ENCODE measurements at places on chromosomes 7 and 10.
A peak's percentile ranks its signal among the peaks of the same experiment; 100 is the strongest.

DNA sequence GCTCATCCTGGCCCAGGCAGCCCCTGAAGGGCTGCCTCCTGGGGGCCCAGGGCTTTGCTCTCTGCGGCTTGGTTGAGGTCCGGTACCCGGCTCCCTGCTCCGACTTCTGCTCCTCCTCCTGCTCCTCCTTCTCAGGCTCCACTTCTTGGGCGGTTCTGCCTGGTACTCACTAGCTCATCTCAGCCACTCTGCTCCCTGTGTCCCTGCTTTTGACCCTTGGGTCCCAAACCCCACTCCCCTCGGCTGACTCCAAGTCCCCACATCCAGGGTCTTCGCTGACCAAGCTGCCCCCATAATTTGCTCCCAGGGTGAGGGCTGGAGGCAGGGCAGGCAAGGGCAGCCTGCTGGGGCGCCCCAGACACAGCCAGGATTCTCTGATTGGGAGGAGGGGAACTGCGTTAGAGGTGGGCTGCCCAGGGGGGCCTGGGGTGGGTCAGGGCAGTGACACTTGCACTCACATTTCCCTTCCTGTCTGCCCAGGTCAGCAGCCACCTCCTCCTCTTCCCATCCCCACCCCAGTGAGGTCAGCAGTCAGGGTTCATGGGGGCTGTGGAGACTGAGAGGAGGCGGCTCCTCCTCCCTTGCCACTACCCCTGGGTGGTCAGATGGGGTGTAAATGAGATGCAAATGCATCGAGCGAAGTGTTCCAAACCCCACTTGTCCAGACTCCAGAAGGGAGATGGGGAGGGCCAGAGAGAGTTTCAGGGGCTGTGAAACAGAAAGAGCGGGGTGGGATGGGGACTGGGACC, 2.2 kb downstream of the SMARCD3 start:
- no peak for DNase-seq

DNA sequence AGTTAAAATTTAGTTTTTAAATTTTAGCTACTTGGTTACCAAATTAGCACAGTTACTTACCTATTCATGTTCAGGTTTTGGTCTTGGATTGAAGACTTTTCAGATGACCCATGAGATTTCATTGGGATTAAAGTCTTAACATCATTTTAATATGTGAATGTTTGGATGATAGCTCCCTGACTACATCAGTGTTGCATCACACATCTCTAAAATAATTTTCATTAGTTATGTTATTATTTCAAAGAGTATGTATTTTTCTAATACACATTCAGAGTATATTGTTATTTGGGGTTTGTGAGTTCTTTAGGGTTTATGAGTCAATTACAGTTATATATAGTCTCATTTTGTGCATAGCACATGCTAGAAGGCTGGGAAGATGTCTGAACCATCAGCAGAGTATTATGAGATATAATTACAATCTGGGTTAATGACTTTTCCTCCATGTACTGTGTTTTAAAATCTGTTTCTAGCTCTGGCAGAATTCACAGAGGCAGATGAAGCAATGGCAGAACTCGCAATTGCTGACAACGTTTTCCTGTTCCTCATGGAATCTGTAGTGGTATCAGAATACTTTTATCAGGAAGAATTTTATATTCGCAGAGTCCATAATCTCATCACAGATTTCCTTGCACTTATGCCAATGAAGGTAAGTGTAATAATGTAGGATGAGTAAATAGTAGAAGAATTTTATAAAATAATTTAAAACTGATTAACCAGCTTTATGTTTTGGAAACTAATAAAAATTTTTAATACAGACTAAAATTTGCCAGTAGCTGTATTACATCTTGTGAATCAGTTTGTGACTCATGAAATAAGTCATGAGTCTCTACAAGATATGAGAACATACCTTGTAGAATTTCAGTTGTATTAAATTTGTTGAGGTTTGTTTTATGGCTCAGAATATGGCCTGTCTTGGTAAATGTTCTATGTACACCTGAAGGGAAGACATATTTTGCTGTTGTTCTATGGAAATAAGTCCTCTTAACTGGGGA, 26.9 kb downstream of the NUP205 start:
- DNase-seq = no peak

DNA sequence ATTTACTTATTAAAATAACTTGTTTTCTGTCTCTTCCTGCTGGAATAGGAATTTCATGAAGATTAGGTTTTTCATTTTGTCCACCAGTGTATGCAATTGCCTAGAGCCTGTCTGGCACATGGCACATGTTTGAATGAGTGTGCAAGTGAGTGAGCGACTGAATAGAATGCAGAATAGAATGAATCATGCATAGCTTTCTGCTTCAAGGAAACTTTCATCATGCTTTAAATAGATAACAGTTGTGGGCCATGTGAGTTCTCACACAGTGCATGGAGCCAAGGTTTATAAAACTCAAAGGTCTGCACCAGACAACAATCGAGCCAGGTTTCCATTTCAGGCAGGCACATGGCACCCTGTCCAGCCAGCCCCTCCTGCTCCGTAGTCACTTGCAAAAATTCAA, 74.2 kb upstream of the HECW1 start:
- DNase-seq = no peak

DNA sequence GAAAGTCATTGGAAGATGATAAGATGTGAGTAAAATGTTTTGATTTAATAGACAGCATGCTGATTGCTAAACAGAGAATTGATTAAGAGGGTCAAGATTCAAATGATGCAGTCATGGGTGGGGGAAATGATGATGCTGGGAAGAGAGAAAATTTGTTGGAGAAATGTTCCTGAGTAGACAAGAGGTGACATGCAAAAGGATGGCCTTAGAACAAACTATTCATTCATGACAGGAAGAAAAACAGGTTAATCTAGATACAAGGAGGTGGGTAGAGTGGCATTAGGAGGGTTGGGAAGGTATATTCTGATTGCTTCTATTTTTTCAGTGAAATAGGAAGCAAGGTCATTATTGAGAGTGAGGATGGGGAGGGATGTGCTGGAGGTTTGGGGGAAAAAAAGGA, 146.7 kb downstream of the SEM1 start:
- no peak for DNase-seq

GRCh38 chr10:114824391-114824790, 2.8 kb downstream of the FHIP2A start:
- DNase-seq = no peak

DNA sequence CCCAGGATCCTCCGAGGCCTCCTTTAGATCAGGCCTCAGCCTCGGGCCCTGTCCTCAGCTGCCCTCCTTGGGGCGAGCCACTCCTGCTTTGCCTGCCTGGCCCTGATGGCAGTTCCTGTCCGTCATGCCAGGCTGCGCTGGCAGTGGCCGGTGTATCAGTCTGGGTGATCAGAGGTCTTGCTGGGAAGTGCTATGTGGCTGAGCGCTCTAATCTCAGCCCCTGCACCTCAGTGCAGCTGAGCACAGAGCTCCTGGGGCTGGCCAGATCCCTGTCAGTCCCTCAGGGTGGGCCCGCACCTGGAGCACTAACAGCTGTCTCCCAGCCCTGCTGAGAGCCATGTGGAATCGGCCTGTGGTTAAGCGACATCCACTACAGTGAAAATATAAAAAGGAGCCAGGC, 14.8 kb upstream of the CFAP46 start:
- DNase-seq = no peak

DNA sequence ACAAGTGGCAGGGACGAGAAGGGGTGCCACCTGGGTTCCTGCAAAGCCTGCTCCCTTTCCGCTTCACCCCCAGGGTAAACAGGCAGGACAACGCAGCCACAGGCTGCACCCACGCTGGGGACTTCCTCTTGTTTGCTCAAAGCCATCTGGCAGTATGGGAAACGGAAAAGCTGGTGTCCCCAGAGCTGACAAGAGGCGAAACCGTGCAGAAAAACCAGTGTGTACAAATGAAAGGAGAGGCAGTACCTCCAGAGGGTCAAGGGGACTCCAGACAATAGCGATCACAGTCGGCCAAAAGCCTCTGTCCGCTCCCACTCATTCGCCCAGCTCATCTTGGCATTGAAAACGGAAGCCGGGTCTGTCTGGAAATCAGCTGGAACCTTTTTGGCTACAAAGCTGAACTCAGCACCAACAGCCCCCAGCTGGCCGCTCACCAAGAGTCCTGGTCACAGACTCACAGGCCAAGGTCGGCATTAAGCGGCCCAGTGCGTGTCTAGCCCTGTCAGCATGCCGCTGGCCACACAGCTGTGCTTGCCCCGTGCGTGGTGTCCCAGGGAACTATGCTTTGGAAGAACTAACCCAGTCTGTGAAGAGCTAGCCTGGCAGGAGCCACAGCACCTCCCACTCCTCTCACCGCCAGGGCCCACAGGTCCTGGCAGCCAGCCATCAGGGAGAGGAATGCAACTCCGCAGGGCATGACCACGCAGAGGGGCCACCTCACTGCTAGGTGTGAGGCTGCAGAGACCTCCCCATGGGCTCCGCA, 10.4 kb downstream of the TNS3 start:
- peak; percentile 86 for DNase-seq

DNA sequence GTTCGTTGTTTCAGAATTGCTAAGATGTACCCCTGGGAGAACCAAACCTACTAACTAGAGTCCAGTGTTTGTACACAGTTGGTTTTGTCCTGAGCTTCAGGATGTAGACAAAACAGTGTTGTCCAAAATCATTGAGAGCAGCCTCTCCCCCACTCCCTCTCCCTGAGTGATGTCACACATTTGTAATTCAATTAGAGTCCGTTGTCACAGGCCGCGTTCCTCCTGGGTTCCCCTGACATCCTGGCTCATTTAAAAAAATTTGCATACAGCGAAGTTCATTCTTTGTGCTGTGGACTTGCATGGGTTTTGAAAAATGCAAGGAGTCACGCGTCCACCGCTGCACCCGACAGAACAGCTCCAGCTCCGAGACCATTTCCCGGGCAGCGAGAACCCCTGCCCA, 10.3 kb downstream of the GRIFIN start:
- no peak for DNase-seq

GRCh38 chr7:155449869-155450557, 7.9 kb upstream of the EN2 start:
- DNase-seq = no peak

Measured in hematopoietic multipotent progenitor cell treated with erythropoietin and hydrocortisone succinate and interleukin-3 and kit ligand, for 8 days (in vitro differentiated cells).